CD4-positive, alpha-beta T cell treated with Interleukin-21 for 1 hour (primary cell): ENCODE measurements at places on chromosomes 1 and 21.

- DNase-seq = no peak
These were observed 242.3 kb downstream of the LMX1A start for GRCh38 chr1:165114022-165114888.

GRCh38 chr1:59976194-59977074, 49.9 kb upstream of the CYP2J2 start:
- DNase-seq = peak; percentile 27

GRCh38 chr1:59391212-59392179, 94.6 kb downstream of the FGGY start:
- no peak for DNase-seq

- DNase-seq = no peak
These were observed 559.0 kb upstream of the PLXNA2 start for GRCh38 chr1:208803011-208803811.

DNA sequence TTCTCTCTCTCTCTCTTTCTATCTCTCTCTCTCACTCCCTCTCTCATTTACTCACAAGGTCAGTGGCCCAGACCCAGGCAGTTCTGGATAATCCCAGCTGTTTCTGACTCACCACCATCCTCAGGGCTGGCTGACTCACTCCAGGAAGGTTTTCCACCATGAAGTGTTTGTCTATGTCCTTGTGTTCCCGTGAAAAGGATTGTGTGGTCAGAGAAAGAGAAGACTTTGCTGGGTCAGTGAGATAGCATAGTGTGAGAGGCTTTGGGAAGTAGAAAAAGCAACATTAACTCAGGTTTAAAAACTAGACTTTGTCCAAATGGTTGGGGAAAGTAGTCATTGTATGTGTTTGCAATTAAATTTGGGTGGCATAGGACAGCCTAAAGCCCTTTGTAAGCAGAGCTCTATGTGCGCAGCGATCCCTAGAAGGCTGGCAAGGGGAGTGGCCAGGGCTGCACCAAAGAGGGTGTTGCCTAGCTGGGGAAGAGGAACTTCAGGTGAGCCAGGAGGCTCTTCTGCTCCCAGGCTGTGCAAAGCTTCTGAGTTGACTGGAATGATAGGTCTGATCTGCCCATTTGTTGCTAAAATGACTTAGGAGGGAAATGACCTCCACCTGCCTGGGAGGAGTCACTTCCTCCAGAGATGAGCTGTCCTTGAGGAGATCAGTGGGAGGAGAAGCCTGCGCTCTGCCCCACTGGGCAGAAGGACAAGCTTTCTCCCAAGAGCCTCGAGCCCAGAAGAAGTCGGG, 4.9 kb upstream of the CAPN2 start:
- DNase-seq = no peak

DNA sequence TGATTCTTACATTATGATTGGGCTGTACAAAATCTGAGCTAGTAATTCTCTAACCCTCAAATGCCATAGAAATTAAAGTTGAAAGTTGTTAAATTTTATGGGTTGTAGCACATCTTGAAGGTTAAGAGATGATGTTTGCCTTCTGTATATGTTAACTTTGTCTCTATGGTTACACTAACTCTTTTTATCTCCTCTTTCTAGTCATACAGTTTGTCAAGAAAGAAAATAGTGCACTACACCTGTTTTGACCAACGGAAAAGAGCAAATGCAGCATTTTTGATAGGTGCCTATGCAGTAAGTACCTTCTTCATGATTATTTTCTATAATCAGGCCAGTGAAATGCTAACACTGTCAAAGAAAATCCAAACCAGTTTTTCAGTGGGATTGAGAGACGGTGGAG, 38.2 kb downstream of the CDC14A start:
- DNase-seq = peak; percentile 52

DNA sequence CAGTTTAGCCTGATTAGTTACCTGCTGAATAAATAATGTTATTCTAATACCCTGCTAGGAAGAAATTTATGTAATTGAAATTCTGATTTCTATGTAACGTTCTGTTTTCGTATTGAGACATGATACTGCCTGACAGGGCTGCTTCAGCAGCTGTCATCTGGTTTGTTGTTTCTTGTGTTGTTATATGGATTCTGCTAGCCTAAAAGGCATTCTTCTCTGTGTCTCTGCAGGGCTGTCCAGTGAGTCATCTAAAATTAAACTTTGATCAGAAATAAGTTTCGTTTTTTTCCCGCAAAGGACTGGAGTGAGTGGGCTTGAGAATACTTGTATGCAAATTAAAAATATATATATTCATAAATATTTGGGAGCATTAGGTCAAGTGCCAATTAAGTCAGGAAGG, 93.0 kb downstream of the DYRK1A start:
- no peak for DNase-seq

GRCh38 chr1:25944986-25945385, 38.8 kb upstream of the STMN1 start:
- DNase-seq = no peak

- no peak for DNase-seq
These were observed 7.5 kb upstream of the GJA8 start for GRCh38 chr1:147895123-147895522.

- no peak for DNase-seq
These were observed 10.1 kb upstream of the USP24 start for GRCh38 chr1:55225228-55225627.

- no peak for DNase-seq
These were observed 46.1 kb downstream of the PLEKHA6 start for GRCh38 chr1:204313675-204314074.

DNA sequence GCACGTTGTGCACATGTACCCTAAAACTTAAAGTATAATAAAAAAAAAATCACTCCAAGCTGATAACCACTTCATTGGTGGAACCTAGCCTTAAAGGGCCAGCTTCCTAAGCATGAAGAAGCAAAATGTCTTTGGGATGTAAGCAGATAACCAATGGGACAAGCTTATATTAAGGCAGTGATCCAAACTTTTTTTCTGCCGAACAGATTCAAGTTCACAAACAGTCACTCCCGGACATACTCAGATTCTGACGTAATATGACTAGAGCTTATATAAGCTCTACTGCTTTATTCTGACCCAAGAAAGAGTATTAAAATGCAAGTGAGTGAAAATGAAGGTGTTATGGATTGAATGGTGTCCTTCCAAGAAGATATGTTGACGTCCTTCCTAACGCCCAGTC, 44.9 kb upstream of the HIVEP3 start:
- DNase-seq = no peak

- no peak for DNase-seq
These were observed 28.3 kb downstream of the FAAP20 start for GRCh38 chr1:2166254-2166653.

DNA sequence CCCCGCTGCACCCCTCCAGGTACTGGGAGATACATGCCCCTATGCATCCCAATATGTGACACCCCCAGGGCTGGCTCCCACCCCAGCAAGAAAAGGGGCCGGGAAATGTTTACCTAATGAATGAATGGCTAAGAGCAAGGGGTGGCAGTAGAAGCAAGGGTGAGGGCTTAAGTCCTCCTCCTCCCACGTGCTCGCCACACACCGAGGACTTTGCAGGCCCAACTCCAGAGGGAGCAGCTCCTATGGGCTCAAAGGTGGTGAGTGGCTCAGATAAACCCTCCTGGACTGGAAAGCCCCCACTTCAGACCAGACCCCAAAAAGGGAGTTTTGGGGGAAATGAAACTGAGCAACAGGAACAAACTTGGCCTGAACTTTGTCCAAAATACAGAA, 11.4 kb downstream of the SLC45A3 start:
- no peak for DNase-seq

- no peak for DNase-seq
These were observed 21.8 kb downstream of the USP25 start for GRCh38 chr21:15751546-15751945.

- no peak for DNase-seq
These were observed 8.5 kb upstream of the CD58 start for GRCh38 chr1:116579259-116579875.

GRCh38 chr1:50272912-50273311, 150.3 kb downstream of the DMRTA2 start:
- no peak for DNase-seq

- no peak for DNase-seq
These were observed 45.7 kb downstream of the CRB1 start for GRCh38 chr1:197313713-197314112.

DNA sequence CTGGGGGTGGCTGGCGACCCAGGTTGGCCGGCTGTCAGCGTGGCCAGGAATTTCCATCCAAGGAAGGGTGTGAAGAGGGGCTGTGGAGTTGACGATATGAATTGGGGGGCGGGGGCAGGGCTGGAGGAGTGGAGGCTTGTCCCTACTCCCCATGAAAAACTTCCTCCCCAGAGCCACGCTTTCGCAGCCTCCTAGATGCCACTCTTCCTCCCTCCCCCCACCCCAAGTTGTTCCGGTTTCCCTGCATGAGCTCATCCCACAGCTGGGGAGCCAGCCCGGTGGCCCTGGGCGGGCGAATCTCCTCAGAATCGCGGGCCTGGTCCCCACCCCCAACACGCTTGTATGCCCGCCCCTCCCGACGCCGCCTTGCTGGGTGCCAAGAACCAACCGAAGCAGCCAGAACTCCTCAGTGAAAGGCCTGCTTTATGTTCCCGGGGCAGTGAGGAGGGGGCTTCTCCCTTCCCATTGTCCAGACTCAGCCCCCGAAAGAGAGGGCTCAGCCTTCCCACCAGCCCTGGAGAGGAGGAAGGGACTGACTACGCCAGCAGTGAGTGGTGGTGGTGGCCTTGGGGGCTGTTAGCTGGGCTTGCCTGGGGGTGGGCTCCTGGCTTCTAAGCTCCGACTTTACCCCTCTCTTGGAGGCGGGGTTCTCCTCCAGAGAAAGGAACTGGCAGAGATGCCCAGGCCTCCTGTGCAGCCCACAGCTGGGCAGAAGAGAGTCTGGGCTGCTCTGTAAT, 1.8 kb upstream of the CSMD2 start:
- DNase-seq = no peak

DNA sequence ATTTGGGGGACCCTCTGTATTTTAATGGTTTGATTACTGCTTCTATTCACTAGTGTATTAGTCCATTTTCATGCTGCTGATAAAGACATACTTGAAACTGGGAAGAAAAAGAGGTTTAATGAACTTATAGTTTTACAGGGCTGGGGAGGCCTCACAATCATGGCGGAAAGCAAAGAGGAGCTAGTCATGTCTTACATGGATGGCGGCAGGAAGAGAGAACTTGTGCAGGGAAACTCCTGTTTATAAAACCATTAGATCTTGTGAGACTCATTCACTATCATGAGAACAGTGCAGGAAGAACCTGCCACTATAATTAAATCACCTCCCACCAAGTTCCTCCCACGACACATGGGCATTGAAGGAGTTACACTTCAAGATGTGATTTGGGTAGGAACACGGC, 464.5 kb upstream of the RGS18 start:
- no peak for DNase-seq

GRCh38 chr1:203407296-203407695, 56.4 kb upstream of the FMOD start:
- no peak for DNase-seq

DNA sequence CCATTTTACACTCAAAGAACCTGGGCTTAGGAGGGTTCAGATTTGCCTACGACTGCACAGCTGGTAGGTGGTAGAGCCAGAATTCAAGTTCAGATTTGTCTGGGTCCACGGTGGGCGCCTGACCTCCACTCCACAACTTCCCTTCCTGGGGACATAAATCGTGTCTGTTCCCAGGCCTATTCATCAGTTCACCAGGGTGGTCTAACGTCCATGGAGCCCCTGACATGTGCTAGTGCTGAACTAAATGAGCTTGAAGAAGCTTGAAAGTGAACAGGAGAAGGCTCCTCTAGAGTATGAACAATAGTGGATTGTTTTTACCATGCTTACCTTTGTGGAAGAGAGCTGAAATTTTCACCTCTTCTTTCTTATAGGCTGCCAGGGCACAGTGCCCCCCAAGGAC, 32.5 kb upstream of the KIF1B start:
- DNase-seq = no peak

DNA sequence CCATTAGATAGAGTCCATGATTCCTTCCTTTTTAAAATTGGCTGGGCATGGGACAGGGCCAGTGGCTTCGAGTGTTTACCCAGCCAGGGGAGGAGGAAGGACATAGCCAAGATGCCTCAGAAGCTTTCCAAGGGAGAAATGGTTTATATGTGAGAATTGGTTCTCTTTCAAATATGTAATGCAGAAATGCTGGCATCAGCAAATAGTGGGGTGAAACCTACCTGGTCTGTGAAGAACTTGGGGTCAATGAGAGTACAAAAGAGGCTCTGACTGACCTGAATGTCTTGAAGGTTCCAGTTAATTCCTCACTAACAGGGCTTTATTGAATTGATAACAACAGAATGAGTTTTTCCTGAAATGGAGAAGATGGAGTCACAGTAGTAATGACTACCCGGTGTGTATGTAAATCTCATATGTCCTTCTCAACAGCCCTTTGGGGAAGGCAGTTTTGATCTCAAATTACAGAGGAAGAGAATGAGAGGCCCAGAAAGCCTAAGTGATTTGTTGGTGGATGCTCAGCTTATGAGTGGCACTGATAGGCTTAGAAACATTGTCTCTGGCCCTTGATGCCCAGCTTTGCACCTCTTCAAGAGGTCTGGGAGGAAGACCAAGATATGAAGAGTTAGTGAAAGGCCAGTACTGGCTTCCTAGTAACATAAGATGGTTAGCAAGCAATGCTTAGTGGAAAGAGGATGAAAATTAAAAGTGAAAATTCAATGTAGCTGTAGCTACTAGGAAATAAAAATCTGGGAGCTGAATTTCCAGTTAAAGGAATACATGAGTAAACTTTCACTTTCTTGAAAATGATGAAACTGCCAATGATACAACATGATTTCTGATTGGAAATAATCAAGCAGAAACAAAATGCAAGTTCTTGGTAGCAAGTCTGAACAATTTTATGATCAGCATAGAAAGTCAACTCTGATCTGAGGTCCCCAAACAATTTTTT, 2.7 kb downstream of the ATF3 start:
- peak; percentile 21 for DNase-seq

DNA sequence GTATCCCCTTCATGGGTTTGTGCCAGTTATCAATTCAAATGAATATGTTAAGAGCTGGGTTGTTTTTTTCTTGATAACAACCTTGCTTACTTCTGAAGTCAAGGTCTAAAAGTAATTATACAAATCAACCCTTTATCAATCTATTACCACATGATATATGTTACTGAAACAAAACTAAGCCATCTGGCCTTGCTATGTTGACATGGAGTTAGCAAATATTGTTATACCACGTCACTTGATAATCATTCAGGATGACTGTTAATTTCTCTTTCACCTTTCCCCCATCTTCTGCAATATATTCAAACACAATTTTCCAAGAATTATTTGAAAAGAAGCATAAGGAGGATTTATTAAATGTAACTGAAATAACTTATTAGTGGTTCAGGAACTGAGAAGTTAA, 72.6 kb downstream of the DTL start:
- no peak for DNase-seq

GRCh38 chr1:39962450-39962825, 7.5 kb downstream of the MFSD2A start:
- no peak for DNase-seq

DNA sequence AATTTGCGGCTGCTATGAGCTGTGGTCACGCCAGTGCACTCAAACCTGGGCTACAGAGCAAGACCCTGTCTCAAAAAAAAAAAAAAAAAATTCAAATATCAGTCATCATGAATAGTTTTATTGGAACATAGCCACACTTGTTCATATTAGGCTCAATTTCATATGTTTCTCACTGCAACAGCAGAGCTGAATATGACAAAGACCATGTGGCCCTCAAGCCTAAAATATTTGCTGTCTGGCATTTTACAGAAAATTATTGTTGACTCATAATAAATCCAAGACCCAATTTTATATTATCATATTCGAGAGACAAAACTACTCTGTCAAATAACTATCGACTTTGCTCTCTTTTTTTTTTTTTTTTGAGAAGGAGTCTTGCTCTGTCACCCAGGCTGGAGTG, 11.0 kb downstream of the BECN2 start:
- DNase-seq = no peak
